ENCODE measurements at places on chromosomes 13 and 19.

GRCh38 chr13:90374168-90374567 lies 973.3 kb upstream of the MIR17HG start:
- DNase-seq, result no peak

GRCh38 chr19:12656899-12657571 lies 9.5 kb downstream of the MAN2B1 start:
- DNase-seq, result no peak

- DNase-seq, result no peak
Observed at GRCh38 chr19:12052091-12052496, 667 bp downstream of the ZNF878 start.

- no peak for DNase-seq
Observed at GRCh38 chr13:112831196-112831595, 137.8 kb upstream of the MCF2L start.

DNA sequence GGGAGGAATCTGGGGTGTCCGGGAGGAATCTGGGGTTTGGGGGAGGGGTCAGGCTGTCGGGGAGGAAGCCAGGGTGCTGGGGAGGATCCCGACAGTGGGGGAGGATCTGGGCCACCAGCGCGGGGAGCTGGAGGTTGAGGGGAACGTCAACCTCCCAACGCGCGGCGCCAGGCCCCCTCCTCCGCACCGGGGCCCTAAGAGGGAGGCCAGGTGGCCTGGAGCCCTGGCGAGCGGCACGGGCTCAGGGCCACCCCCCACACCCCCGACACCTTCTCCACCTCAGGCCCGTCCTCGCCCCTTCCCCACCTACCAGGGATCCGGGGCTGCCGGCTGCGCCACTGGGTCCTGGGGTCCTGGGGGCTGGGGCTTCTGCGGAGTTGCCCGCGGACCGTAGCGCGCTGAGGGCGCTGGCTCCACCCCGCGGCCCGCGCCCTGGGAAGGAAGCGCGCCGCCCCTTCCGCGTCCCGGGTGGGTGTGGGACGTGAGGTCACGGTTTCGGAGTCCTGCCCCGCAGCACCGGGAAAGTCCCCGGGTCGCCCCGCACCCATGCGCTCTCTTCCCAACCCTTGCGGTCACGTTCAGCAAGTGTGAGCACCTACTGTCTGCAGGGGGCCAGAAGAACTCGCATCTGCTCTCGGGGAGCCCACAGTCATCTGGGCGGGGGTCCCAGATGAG lies at the start of gene TICAM1:
TICAM1 (minus strand) TSS at position 409 of the 675 bp plus-strand sequence. CDS start 13,335 bp downstream, outside the sequence.
- peak; percentile 81 for DNase-seq

- DNase-seq, result no peak
Observed at GRCh38 chr13:45276913-45277312, 64.1 kb downstream of the TPT1 start.

DNA sequence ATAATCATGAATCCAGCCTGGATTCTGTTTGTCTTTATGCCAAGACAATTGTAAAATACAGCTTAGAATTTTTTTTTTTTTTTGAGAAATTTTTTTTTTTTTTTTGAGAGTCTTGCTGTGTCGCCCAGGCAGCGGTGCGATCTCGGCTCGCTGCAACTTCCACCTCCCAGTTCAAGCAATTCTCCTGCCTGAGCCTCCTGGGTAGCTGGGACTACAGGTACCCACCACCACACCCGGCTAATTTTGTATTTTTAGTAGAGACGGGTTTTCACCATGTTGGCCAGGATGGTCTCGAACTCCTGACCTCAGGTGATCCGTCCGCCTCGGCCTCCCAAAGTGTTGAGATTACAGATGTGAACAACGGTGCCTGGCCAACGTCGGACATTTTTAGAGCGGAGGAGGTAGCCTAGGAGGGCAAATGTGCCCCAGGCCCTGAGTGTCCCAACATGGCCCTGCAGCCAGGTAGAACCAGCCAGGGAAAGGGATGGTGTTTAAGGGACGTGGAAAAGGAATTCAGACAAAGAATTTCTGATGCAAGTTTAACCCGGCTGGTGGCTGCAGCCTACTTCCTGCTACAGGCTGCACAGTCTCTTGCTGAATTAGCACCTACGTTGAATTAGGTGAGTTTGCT lies 89.8 kb downstream of the GNG7 start:
- DNase-seq, result peak; percentile 36

- peak; percentile 18 for DNase-seq
Observed at GRCh38 chr13:44017756-44018309, 138.1 kb downstream of the LACC1 start.

- DNase-seq, result no peak
Observed at GRCh38 chr13:34258646-34259386, 440.9 kb downstream of the RFC3 start.

DNA sequence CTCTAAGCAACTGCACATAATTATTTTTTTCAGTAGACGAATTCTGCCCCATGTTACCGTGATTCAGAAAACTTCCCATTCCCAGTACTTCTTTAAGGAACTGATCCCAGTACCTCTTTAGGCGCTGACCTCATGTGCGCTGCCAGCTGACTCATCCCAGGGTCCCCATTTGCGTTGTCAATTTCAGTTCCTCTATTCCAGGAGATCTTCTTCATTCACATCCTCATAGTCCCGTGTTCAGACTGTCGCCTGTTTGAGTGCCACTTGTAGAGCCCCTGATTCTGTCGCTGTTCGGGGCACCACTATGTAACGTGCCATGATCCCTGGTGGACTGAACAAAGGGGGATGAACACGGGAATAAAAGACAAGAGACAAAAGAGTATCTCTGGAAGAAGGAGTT lies 16.4 kb downstream of the FPR3 start:
- DNase-seq, result peak; percentile 46

DNA sequence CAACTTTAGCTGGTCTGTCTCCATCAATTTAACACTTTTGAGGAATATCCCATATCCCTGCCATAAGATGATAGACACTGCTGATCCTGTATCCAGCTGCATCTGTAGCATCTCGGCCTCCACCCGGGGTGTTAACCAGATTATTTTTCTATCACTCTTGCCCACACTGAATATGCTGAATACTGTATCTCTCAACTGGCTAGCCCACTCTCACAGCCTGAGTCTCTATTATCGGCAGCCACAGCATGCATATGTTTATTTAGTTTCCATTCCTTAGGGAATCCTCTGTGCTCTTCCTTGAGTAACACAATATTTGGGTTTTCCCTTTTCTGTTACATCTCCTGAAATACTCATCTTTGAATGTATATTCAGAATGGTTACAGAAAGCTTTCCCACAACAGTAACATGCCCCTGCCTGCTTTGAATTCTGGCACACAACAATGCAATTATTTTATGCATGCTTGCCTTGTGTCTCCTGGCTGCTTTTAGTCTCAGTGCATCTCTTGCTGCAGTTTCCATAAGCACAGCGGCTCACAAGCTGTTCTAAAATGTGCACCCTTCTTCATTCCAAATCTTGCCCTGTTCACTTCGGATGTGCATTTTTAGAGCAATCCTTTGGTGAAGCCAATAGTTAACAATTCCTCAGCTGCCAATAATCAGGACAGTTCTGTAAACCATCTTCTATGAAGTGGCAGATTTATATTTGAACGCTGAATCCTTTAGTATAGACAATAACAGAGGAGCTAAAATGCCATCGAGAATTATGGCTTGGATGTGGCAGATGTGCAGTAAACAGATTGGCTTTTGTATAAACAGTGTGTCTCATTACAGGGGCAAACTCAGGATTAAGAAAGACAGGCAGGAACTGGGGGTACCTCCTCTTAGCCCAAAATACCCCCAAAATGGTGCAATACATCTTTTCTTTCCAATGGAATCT lies 261.9 kb upstream of the SOX21 start:
- DNase-seq, result no peak
